ENCODE measurements at places on chromosomes 12 and 14.
A peak's percentile ranks its signal among the peaks of the same experiment; 100 is the strongest.

GRCh38 chr12:104108755-104109445 lies 29.1 kb downstream of the NFYB start:
- DNase-seq: peak; percentile 60

GRCh38 chr12:28500373-28501024 lies 310.2 kb downstream of the CCDC91 start:
- DNase-seq: no peak

- DNase-seq: peak; percentile 47
Observed at GRCh38 chr14:100416921-100417860, 94.1 kb downstream of the SLC25A47 start.

DNA sequence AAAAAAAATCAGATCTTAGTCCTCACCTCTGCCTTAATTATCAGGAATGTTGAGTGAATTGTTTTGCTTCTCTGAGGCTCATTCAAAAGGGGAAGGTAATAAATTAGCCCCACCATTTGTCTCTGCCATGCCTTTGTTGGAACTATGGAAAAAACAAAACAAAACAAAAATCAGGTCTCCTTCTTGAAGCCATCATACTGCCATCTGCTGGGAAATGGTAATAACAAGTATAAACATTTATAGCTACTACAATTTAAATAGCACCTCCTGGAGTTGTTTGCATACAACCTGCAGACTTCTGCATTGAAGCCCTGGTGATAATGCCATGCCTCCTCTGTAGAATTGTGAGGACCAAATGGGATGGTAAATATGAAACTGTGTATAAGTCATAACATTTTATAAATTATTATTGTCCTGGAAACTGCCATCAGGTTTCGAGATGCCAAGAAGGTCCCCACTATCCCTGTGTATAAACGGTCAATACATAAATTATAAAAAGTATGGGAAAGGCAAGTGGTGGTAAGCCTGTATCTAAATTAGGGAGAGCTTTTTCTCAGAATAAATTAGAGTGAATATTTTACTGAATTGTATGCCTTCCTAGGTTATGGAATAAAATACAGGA lies 87.2 kb upstream of the FGD4 start:
- DNase-seq: no peak

GRCh38 chr12:11689591-11690186 lies 40.2 kb downstream of the ETV6 start:
- DNase-seq: no peak

DNA sequence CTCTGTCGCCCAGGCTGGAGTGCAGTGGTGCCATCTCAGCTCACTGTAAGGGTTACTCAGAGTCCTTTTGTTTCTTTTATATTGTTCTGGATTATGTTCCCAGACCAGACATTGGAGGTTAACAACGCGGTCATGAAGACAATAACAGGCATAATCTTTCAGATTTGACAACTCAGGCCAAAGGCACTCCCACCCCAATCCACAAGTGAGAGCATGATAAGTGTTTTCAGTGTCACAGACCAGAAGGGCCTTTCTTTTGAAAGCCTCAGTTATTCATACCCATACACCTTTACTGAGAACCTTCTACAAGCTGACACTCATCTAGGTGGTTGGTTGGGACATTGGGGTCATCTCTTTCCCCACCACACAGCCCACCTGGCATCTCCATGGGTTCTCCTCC lies 2.9 kb upstream of the TMEM63C start:
- no peak for DNase-seq

DNA sequence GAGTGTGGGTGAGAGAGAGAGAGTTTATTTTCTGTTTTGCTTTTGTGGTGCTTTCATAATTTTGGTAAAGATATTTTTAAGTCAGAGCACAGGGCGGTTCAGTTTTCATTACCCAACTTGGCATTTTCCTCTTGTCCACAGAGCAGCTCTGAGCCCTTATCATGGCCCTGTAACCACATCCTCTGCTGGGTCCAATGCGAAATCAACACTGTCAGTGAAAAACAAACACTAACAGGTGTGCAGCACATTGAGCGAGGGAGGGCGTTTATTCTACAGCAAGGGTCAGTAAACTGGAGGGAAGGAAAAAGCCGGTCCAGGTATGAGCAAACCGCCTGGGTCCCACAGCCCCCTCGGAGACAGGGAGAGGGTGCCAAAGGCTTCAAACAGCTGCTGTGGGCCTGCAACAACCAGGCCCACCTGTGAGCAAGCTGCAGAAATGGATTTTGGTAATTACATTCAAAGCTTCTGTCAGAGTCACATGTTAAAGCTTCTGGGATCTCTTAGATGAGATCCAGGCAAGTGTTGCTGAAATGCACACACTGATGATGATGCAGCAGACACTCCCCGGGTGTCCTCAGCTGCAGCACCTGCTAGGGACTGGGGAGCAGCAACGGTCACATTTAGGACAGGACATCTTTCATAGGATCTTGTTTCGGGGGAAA lies 132.7 kb upstream of the DYRK2 start:
- no peak for DNase-seq

GRCh38 chr12:87086118-87086891 lies 830.1 kb upstream of the MGAT4C start:
- DNase-seq: no peak

DNA sequence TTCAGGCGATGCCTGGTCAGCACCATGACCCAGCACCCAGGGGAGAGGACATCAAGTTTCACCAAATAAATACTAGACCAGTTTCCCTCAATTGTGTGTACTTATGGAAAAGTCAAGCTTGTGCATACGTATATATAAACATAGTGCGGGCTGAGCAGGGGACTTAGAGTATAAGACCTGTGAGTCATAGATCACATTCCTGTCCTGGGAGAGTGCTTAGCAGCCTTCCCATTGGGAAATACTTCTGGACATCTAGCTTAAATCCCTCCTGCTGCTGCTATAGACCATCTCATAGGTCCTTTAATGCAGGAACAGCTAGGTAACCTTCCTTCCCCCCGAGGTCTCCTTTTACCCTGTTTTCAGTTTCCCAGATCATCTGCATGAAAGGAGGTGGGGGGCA lies 51.9 kb downstream of the PRMT8 start:
- DNase-seq: no peak

GRCh38 chr14:30006695-30007094 lies 79.0 kb upstream of the PRKD1 start:
- DNase-seq: no peak

GRCh38 chr12:113204804-113205203 lies 16.5 kb upstream of the TPCN1 start:
- no peak for DNase-seq

- DNase-seq: no peak
Observed at GRCh38 chr12:22755629-22756028, 130.7 kb downstream of the ETNK1 start.

DNA sequence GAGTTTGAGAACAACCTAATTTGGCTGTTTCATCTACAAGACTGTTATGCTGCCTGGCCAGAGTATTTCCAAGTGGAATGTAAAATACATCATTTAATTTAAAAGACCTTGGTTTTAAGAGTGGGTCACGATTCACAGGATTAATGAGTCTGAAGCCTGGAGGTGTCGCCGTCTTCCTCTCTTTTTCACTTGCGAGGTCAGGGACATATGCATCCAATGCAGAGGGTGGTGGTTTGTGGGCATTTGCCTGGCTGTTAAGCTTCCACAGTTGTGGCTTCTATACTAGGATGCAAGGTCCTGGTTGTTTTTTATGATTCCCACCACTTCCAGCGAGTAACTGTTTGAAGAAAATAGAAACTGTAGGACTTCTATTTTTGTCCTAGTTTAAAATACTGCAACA lies 22.8 kb upstream of the RASSF3 start:
- DNase-seq: no peak

Data from anterior cingulate cortex (tissue), 58 donors.